ENCODE measurements at places on chromosomes 2 and 18.
A peak's percentile ranks its signal among the peaks of the same experiment; 100 is the strongest.

DNA sequence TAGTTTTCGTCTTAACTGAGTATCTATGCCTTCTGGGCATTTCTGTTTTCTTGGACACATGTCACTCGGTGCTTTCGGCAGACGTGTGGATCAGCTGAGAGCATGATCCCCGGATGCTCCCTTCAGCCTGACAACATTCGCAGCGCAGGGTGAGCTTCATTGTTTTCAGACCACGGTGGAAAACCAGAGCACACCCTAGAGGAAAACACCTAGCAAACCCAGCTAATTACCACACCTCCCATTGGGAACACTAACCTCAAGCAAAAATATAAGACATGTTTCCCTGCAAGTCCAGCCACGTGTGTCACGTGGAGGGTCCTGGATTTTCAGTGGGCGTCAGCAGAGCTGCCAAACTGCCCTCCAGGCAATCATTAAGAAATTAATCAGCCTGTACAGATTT is 31.0 kb downstream of the ANKRD29 start:
- no peak for DNase-seq

- DNase-seq, result no peak
Observed at GRCh38 chr18:40414155-40414754, 1540.8 kb upstream of the PIK3C3 start.

- DNase-seq, result no peak
Observed at GRCh38 chr2:101383016-101383541, 4.2 kb downstream of the CREG2 start.

DNA sequence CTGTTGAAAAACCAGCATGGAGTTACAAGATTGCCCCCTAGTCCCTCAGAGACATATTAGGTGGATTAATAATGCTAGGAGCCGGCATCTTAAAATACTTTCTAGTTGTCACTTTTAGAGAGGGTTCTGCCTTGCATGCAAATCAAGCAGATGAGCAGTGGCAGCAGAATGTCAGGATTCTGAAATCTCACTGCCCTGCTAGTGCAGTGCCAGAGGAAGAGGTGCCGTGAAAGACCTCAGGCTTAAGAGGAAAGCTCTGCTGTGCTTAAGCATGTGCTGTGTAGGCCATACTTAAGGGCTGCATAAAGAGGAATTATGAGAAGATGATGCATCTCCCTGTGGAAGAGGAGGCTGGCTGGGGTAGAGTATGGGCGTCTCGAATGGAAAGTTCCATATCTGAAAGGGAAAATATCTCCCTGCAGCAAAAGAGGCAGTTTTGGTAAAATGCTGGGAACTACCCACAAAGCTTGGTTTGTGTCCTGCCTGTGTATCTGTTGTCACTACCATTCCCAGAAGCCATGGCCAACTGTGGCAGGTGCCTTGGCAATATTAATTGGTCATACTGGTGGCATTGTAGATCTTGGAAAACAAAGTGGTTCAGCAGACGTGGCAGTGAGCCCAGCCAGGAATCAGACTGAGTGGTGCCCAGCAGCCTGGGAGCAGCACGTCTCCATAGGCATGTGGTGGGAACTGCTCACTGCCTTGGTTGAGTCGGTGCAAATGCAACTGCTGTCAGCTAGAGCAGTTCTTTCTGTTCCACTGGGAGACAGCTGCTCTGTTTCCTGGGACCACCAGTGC is 131.9 kb downstream of the EVA1A start:
- DNase-seq, result no peak

- no peak for DNase-seq
Observed at GRCh38 chr2:182730486-182730885, 14.4 kb downstream of the DNAJC10 start.

DNA sequence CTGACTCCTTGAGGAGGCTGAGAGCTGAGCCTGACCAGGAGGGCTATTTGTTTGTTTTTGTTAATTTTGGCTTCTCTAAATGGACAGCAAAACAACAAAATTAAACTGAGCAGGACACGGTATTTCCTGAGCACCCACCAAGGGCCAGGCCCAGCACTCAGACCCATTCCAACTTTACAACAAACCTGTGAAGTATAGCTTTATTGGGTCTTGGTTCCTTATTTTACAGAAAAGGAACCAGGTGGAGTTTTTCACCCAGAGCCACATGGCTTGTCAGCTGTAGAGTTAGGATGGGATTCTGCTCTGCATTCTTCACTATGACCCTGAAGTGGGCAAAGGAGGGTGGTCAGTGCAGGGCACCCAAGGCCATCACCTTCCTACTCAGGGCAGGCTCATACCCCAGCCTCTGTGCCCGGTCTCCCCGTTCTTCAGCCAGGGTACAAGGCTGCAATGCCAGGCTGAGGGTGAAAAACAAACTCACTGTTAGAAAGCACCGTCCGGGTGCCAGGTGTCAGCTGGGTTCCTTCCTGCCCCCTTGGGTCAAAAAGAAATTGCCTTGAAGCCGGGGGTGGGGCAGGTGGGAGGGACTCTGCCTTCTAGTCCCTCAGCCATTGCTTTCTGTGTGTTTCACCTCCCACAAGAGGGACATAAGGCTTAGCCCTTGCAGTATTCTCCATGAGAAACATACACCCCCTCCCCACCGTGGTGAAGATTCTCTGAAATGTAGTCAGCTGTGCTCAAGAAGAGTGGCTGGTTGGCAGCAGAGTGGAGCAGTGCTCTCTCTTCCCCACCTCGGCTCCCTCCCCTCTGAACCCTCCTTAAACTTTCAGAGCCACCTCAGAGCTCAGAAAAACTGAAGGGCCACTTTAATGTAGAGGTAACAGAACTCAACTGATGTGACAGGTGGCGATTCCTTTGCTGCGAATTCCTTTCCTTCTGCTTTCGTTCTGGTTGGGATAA is 2.2 kb downstream of the PSD4 start:
- DNase-seq, result peak; percentile 62

DNA sequence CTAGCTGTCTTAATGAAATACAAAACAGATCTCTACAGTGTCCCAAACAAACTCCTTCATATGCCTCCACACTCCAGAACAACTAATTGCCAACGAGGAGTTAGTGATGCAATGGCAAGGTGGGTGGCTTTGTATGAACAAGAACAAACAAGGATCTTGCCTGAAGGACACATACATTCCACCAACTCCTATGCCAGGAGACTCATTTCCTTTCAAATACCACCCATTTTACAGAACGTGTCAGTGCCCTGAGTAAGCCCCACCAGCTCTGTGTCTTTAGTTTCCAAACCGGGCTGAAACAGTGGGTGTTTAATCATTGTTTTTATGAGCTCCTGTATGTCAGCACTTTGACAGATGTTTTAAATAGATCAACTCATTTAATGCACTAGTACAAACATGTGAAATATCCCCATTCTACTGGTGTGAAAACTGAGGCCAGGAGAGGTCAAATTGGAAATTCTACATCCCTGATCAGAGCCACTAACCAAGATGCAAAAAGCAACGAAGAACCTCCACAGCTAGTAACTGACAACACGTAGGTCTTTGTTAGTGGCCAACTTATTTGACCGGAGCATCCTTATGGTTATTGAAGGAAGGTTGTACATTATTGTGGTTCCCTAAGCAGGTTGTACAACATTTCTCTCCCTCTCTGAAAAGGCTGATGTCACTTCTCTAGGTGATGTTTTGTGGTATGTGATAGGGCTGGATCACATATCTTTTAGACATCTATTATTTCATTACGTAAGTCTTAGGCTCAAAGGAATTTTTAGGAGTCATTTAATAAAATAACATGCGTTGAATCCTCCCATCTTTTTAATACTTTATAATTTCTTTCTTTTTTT is 534.9 kb upstream of the TNP1 start:
- DNase-seq, result no peak

GRCh38 chr2:36849265-36849664 is 117.1 kb downstream of the STRN start:
- no peak for DNase-seq

GRCh38 chr2:65765376-65765775 is 333.0 kb upstream of the SPRED2 start:
- DNase-seq, result no peak

- no peak for DNase-seq
Observed at GRCh38 chr18:79585395-79586370, 93.9 kb upstream of the CTDP1 start.

GRCh38 chr2:137829251-137829650 is 135.0 kb upstream of the HNMT start:
- DNase-seq, result no peak

DNA sequence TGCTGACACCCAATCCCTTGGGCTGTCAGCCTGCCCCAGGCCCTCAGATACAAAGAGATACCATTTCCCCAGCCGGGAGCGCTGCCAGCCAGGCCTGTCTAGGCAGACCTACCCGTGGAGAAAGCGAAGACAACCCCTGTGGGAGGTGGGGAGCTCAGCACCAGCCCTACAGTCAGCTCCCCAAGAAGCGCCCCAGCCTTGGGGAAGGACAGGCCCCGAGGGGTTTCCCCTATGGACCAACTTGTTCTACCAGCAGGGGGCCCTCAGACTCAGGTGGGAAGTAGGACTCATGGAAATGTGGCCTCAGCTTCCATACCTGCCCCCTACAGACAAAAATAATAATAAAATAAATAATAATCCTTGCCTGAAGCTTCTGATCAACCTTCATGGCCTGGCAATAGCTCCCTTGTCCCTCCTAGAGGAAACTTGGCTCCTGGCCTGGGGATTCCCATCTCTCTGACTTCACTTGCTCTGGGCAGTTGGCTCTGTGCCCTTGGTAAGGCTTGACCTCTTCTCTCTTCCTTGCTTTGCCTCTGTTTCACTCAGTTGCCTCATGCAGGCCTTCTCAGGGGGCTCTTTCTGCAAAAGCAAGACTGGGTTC is 7.0 kb downstream of the SLC35F6 start:
- DNase-seq, result peak; percentile 64

DNA sequence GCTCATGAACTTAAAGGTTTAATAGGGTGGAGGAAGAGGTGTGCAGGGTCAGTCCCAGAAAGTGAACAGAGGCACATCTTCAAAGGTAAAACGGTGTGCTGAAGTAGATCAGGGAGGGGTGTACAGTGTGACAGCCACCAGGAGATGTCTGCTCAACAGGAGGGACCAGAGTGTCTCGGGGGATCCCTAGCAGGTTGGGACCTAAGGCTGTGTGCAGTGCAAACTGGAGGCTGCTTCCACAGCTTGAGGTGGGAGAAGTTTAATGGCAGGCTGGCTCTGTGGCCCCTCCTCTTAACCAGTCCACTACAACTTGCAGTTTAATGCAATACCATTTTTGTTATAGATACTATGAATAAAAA is 33.2 kb downstream of the PLA2R1 start:
- no peak for DNase-seq

- DNase-seq, result no peak
Observed at GRCh38 chr2:26238311-26238958, 6.0 kb downstream of the HADHA start.

DNA sequence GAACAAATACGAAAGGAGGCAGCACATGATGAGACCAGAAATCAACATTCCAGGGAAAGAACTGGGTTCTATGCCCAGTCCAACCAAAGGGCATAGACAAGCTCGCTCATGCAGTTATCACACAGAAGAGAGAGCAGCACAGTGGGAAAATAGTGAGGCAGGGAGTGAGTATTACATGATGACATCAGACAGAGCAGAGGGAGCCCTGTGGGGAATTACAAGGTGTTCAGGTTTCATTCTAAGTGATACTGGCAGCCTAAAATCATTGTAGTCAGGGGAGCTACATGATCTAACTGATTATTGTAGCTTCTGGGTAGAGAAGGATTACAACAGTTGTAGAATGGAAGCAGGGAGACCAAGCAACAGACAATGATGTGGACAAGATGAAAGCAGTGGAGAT is 658.5 kb downstream of the ARHGAP15 start:
- no peak for DNase-seq

- DNase-seq, result no peak
Observed at GRCh38 chr2:239889641-239890121, 135.5 kb downstream of the NDUFA10 start.

DNA sequence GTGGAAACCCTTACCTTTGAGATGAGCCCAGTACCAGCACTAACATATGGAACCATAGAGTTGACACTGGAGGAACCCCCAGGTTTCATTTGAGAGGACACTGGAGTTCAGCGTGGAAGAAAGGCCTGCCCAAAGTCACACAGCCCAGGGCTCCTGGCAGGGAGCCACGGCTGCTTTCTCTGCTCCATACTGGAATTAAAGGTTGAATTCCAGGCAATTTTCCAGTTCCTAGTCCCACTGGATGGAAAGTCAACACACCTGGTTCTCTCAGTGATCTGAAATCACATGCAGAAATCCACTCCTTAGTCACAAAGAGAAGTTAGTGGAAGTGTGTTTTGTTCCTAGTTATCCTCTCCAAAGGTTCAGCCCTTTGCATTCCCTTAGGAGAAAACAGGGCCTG is 336.1 kb upstream of the SKOR2 start:
- no peak for DNase-seq

GRCh38 chr2:17573085-17573803 is 32.7 kb downstream of the VSNL1 start:
- DNase-seq, result no peak

DNA sequence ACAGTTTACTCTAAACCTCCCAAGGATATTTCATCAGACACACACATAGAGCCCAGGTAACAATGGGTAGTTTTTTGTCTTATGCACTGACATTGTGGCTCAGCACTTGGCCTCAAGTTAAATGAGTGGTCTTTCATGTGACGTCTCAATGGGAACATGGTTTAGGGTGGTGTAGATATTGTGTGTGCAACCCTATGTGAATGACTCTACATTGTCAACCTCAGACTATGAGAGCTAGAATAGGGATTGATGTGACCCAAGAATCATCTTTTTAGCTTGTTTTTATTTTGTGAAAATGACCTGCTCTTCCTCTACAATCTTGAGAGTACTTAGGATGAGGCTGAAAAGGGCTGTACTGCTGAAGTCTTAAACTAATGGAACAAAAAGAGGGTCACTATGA is 86.2 kb downstream of the SCN1A start:
- DNase-seq, result no peak

DNA sequence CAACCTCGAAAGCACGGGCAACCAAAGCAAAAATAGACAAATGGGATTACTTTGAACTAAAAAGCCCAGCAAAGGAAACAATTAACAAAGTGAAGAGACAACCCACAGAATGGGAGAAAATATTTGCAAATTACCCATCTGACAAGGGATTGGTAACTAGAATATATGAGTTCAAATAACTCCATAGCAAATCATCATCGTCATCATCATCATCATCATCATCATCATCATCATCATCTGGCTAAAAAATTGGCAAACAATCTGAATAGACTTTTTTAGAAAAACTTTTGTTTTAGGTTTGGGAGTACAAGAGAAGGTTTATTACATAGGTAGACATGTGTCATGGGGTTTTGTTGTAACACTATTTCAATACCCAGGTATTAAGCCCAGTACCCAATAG is 1239.3 kb upstream of the FAM98A start:
- no peak for DNase-seq

GRCh38 chr2:11404376-11405073 is 60.1 kb upstream of the ROCK2 start:
- DNase-seq, result no peak

GRCh38 chr2:202910698-202911097 is 775 bp downstream of the WDR12 start:
- DNase-seq, result no peak

DNA sequence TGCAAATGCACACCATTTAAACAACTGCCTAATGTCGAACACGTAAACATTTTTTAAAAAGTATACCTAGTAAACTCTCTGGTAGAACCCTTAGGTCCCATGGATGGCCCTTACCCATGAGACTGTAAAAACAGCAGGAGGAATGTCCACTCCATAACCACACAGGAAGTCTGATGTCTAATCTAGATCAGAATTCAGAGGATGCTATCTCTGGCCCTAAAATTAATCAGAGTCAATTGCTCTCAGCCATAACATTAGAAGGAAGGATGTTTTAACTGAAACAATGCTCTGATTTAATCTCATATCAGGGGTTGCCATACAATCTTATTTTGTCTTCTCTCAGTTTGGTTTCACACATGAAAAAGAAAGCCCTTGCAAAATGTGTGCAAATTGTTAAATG is 416.3 kb upstream of the PIK3C3 start:
- no peak for DNase-seq

GRCh38 chr2:39849064-39849463 is 70.0 kb upstream of the THUMPD2 start:
- no peak for DNase-seq
